Ascending aorta (tissue), 2 donors: ENCODE measurements at places on chromosomes 2 and 18. TPM values are rescaled to one million over a fixed set of nuclear protein-coding genes. Genes with fewer than 3 reads are reported as not detected.

GRCh38 chr2:178306352-178307073, 112.2 kb downstream of the OSBPL6 start:
- no peak for DNase-seq

- no peak for DNase-seq
Measured at GRCh38 chr2:165440367-165440766, 29.1 kb upstream of the CSRNP3 start.

- DNase-seq = no peak
Measured at GRCh38 chr2:222888716-222889115, 27.9 kb downstream of the ACSL3 start.

- peak; percentile 77 for DNase-seq
Measured at GRCh38 chr2:129301431-129301913, 678.0 kb upstream of the RAB6C start.

CARF gene
- total RNA-seq = 26.2 TPM

- DNase-seq = no peak
Measured at GRCh38 chr2:241461693-241462677, 46.4 kb downstream of the STK25 start.

MEP1B gene
- not detected for total RNA-seq

MOGAT1 gene
- not detected for total RNA-seq

GRCh38 chr2:50347358-50348044, 684.4 kb downstream of the NRXN1 start:
- no peak for DNase-seq

DNA sequence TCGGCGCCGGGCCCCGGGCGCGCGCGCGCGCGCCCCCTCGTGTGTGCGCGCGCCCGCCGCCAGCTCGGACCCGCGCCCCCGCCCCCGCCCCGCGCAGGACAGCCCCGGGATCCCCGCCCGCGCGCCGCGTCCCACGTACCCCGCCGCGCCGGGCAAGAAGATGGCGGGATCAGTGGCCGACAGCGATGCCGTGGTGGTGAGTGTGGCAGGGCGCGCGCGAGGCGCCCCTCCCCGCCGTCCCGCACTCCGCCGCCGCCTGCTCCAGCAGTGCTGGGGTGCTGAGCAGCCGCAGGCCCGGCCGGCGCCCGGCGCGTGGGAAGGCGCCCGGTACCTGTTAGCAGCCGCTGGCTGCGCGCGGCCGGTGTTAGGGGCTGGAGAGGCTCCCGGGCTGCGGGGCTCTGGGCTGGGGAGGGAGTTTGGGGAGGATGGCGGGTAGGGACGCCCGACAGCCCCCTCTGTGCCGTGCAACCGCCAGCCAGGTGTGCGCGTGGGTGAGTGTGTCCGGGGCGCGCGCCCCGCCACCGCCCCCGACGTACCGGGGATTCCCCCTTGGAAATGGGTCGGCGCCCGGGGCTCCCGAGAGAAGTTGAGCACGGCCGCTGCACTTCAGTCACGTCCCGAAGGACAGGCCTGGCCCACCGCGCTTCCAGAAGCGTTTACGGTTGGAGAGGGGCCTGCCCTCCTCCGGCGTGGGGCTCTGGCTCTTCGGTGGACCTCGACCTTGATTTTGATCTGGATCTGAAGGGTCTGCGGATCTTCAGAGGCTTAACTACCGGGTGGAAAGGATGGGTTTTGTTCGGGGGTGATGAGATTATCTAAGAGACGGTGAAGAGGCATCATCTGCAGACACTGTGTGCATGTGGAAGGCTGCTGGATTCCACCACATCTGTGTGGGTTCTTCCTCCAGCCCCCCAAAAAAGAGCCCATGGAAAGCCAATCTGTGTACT, 697 bp downstream of the LGALSL start:
- peak; percentile 78 for DNase-seq

LYPD6 gene
- total RNA-seq = 1.8 TPM
